Stimulated activated CD4-positive, alpha-beta T cell treated with anti-CD3 and anti-CD28 coated beads, Interleukin-4, amount 100 ng/mL, for 48 hours (primary cell): ENCODE measurements at places on chromosomes 1 and 21.
A peak's percentile ranks its signal among the peaks of the same experiment; 100 is the strongest.

- DNase-seq, result peak; percentile 34
These were observed 228.2 kb downstream of the PBX1 start for GRCh38 chr1:164786980-164787833.

GRCh38 chr1:55255901-55256300, 40.7 kb upstream of the USP24 start:
- DNase-seq, result no peak

- DNase-seq, result no peak
These were observed 94.7 kb upstream of the VAMP3 start for GRCh38 chr1:7676274-7676945.

DNA sequence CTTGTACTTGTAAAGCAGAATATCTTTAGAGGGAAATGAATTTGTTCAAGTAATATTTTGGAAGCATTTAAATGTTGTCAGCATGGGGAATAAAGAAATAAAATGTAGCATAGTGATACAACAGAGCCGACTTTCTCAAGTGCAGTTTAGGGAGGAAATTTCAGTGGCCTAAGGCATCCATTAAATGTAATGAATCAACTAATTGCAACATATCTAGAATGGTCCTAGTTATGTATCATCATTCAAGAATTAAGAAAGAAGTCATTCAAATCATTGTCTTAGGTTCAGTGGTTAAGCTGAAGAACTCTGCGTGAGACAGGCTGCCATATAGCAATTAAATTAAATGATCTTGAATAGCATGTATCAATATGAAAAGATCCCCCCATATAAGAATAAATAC, 360.7 kb downstream of the TBX15 start:
- no peak for DNase-seq

GRCh38 chr1:20964540-20965484, 177.7 kb upstream of the HP1BP3 start:
- DNase-seq, result no peak

- DNase-seq, result no peak
These were observed 23.9 kb downstream of the TTC34 start for GRCh38 chr1:2777424-2778219.

DNA sequence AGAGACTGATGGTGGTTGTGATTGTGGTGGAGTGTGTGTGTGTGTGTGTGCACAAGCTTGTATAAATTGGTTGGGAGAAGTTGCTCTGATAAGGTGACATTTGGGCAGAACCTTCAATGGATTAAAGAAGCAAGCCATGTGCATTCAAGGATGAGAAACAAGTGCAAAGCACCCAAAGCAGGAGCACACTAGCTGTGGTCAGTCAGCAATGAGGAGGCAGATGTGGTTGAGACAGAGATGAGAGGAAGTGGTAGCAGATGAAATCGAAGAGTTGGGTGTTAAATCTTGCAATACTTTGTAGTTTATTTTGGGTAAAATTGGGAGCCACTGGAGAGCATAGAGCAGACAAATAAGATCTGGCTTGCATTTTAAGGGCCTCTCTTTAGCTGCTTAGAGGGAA, 4.4 kb upstream of the PGBD5 start:
- DNase-seq, result no peak

- no peak for DNase-seq
These were observed at the start of gene TPTE for GRCh38 chr21:10521091-10521598. Gene TPTE, plus strand, starts transcription at chr21:10521583. Its CDS starts 17,141 bp downstream, at chr21:10538724.

- DNase-seq, result no peak
These were observed 11.1 kb downstream of the HSF2BP start for GRCh38 chr21:43648171-43648570.

- DNase-seq, result no peak
These were observed 39.3 kb downstream of the TRIM62 start for GRCh38 chr1:33142483-33143064.

DNA sequence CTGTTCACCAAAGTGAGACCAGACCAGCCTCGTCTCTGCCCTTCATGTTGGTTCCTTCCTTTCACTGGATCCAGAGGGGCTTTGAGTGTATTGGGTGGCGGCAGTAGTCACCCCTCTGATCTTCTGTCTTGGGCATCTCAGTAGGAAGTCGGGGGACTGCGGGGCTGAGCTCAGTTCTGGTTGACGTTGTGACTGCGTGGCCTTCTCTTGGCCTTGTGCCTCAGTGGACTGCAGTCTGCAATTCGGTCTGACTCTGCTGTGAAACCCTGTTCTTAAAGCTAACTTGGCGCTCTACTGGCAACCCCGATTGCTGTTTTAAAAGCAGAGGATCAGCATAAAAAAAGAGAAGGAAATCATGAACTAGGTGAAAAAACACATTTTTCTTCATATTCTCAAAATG, 56.7 kb downstream of the SLC37A1 start:
- no peak for DNase-seq

DNA sequence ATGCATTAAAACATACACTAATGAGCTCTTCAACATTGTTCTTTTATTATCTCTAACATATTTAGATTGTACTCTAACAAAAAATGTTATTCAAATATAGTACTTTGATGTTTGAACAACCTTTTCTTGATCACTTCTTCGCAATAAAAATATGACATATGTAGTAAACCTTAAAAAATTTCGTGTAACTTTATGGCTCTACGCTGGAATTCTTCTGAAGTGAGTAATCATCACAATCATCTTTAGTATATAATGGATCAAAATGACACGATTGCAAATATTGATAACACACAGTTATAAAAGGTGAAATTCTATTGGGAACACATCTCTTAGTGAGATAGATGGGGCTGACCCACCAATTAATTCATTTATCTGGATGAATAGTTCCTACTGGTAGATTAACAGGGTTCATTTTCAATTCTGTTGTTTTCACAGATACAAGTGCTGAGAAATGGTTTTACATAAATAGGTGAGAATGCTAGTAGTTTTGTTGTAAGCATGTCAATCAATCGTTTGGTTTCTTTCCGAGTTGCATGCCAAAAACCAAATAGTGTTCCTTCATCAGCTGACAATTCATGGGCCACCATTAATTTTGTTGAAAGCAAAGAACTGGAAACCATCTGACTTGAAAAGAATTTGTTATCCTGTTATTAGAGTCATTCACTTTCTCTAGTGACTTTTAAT, 1.5 kb upstream of the ZMPSTE24 start:
- no peak for DNase-seq

DNA sequence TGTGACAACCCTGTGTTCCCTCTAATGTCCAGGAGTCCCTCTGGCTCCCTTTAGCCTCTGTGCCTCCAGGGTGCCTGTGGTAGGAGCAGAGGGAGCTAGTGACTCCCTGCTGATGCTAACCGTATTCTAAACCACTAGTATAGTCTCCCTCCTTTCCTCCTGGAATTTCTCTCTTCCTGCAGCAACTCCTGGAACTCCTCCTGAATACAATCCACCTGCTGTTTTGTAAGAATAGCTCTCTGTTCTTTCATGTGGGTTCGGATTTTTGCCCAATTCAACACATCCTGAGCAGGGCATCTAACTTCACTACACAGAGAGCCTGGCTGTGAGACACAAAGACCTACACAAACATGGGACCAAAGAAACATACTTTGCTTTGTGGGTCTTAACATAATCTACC, 107.9 kb downstream of the RUNX1 start:
- no peak for DNase-seq

DNA sequence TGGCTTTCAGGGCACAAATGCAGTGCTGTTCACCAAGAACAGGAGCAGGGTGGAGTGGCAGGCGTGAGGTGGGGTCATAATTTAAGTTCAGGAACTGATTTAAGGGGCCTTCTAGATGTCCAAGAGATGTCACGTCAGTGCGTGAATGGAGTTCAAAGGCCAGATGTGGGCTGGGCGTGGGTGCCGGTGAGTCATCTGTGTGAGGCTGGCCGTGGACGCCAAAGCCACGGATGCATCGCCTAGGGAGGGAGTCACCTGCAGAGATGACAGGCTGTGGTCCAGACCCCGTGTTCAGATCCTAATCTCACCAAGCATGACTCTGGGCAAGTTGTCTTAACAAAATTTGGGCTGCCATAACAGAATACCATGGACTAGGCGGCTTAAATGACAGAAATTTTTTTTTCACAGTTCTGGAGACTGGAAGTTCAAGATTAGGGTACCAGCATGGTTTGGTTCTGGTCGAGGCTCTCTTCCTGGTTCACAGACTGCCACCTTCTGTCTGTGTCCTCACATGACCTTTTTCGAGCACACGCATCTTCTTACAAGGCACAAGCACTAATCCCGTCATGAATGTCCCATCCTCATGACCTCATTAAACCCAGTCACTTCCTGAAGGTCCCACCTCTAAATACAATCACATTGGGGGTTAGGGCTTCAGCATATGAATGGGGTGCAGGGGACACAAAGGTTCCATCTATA, 109.6 kb downstream of the PRDM2 start:
- DNase-seq, result peak; percentile 21

- DNase-seq, result no peak
These were observed 216.2 kb upstream of the SAMSN1 start for GRCh38 chr21:14762327-14762726.

GRCh38 chr1:207284209-207284897, 37.1 kb upstream of the CD55 start:
- no peak for DNase-seq

DNA sequence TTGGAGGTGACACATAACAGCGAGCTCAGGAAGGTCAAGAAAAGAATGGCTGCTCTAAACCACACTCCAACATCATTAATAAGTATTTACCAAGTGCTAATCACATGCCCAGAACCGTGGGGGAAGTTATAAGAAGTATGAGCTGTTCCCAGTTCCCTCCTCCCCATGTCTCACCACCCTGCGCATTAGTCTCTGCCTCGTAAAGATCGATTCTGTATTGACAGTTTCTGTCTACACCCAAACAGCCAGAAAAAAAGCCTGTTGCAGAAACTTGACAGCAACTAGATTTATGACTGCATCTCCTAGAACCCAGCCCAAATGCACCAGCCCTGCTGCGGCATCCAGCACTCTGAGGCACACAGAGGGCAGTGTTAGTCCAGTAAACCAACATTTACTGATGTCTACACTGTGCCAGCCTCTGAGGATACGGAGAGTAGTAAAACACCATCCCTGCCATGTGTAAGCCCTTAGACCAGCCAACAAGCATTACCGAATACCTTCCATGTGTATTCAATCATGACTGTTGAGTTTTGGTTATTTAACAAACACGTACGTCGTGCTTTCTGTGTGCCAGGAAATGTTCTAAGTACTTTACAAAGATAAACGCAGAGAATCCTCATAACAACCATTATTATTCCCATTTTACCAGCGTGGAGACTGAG, 63.6 kb upstream of the ZBTB40 start:
- DNase-seq, result no peak

- no peak for DNase-seq
These were observed 39.8 kb downstream of the DISC1 start for GRCh38 chr1:231666220-231666936.

DNA sequence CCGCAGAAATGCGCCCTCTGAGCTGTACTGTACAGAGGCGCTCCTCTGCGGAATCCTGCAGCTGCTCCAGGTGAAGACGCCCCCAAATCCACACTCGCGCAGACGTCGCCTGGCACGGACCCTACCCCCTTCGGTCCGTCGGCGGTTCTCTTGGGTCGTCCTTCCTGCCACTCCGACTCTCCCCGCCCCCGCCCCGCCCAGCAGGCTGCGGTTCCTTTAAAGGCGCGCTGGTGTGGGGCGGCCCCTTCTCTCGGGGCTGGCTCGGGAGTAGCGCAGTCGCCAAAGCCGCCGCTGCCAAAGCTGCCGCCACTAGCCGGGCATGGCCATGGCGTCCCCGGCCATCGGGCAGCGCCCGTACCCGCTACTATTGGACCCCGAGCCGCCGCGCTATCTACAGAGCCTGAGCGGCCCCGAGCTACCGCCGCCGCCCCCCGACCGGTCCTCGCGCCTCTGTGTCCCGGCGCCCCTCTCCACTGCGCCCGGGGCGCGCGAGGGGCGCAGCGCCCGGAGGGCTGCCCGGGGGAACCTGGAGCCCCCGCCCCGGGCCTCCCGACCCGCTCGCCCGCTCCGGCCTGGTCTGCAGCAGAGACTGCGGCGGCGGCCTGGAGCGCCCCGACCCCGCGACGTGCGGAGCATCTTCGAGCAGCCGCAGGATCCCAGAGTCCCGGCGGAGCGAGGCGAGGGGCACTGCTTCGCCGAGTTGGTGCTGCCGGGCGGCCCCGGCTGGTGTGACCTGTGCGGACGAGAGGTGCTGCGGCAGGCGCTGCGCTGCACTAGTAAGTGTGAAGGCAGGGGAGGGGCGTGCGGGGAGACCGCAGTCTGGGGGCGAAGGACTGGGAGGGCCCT, at the start of gene RASSF5:
Gene RASSF5 (plus strand): TSS at position 248 of the 846 bp plus-strand sequence. CDS start 72 bp downstream, at position 320.
- peak; percentile 81 for DNase-seq

DNA sequence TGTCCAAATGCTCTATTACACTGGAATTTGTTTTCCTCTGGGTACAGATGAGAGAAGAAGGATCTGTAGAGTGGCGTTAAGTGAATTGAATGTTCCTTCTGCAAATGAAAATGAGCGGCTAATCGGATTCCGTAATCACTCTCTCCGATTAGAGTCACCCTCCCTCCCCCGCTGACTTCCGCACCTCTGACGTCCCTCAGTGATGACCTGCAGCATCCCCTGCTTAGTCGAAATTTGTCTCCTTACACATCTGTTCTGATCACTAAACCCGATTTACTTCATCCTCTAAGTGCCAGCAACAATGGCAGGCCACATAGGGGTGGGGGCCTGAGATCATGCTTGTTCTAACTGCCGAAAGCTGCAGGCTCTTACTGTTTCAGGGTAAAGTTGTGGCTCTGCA, 378.7 kb downstream of the SEC16B start:
- DNase-seq, result no peak

- no peak for DNase-seq
These were observed 85.6 kb downstream of the NKAIN1 start for GRCh38 chr1:31154000-31154631.

DNA sequence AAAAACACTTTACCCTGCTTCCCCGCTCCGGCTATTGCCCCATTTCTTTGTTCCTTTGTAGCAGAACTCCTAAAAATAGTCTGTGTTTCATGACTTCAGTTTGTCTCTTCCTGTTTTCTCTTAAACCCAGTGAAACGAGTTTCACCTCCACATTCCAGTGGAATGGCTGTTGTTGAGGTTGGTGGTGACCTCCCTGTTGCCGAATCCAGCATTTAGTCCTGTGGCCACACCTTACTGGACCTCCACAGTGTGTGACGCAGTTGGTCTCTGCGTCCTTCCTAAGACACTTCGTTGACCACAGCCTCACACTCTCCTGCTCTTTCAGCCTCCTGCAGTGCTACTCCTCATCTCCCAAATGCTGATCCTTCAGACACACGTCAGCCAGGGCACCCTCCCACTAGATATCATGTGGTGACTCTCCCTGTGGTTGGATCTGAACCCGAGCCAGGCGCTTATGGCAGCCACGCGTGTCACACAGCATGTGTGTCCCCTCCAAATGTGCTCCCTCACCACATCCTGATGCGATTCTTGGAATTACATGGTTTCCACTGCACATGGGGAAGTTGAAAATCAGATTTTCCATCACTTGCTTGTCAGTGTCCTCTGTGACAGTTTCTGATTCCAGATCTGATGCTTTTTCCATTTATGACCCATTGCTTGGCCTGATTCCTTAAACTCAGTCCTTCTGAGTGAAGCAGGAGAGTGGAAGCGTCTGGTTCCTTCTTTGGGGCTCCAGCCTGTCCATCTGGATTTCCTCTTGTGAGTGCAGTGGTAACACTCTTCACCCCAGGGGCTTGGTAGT, 99.1 kb upstream of the ARTN start:
- no peak for DNase-seq

GRCh38 chr1:116690849-116691406, 23.4 kb upstream of the IGSF3 start:
- DNase-seq, result no peak

GRCh38 chr1:115705085-115705951, 63.2 kb downstream of the CASQ2 start:
- no peak for DNase-seq
